T-helper 1 cell treated with Interleukin-12 subunit alpha and Interleukin-12 subunit beta and Interleukin-4 antibody, amounts not matched to agents 30 ng/mL and 1 ng/mL, for 36 hours (primary cell): ENCODE measurements at places on chromosomes 4 and X. TPM values are rescaled to one million over a fixed set of nuclear protein-coding genes. Genes with fewer than 3 reads are reported as not detected.

The RBM47 gene
- 3.8 and 4.7 TPM in 2 replicates for total RNA-seq

The RS1 gene
- total RNA-seq = not detected in 2 replicates

The GRPR gene
- not detected in 2 replicates for total RNA-seq

The CT45A5 gene
- total RNA-seq = not detected in 2 replicates

The NLGN3 gene
- 2.3 and 3.1 TPM in 2 replicates for total RNA-seq

The HTN1 gene
- total RNA-seq = not detected in 2 replicates

The PLAC8 gene
- total RNA-seq = 200 TPM in 2 replicates

The CXCL8 gene
- 7.6 and 9.1 TPM in 2 replicates for total RNA-seq

The BMPR1B gene
- total RNA-seq = not detected in 2 replicates

The ARMCX1 gene
- 0.12 TPM in 1 of 2 replicates, not detected in the other for total RNA-seq

The DDIT4L gene
- 2.0 and 2.4 TPM in 2 replicates for total RNA-seq

The MAGEA2B gene
- total RNA-seq = not detected in 2 replicates

The C4orf50 gene
- 1.9 and 2.3 TPM in 2 replicates for total RNA-seq

The LRAT gene
- not detected in 2 replicates for total RNA-seq
